Activated gamma-delta T cell treated with anti-CD3 and anti-CD28 coated beads, Interleukin-2, amount 50 U/mL, for 16 hours (primary cell): ENCODE measurements at places on chromosomes 2 and 18.

GRCh38 chr2:124915567-124915966 is 890.5 kb downstream of the CNTNAP5 start:
- no peak for DNase-seq

- no peak for DNase-seq
These were observed 36.8 kb downstream of the NFATC1 start for GRCh38 chr18:79432376-79433120.

- no peak for DNase-seq
These were observed 58.2 kb upstream of the PKDCC start for GRCh38 chr2:41989501-41990180.

- no peak for DNase-seq
These were observed 28.9 kb downstream of the RAB31 start for GRCh38 chr18:9737006-9737405.

GRCh38 chr2:65017335-65017734 is 28.1 kb downstream of the SLC1A4 start:
- DNase-seq = no peak

DNA sequence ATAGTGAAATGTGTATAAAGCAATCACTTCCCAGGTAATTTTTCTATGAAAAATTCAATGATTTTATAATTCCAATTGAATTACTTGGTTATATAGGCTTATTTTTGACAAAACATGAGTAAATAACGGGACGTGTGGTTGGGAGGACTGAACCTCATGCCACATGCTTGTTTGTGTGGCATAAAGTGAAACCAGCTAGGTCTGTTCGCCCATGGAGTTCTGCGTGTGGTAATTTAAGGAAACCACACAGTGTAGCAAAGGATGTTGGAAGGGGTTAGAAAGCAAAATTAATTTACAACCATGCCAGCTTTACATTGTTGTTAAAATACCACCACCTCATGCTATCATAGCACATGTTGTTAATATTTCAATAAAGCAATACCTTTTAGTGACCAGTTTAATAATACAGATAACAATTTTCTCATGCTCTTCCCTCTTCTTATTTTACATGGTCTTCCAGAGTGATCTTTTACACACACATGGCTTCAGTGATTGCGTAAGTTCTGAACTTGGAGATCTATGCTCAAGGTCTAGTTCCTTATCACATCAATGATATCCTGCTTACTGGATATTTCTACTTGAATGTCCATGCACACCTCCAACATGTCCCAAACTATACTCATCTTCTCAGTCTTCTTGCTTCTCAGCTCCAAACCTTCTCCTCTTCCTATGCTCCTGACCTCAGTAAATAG is 156.4 kb upstream of the ITGA4 start:
- DNase-seq = no peak

- DNase-seq = no peak
These were observed 56.2 kb downstream of the BIN1 start for GRCh38 chr2:127050803-127051115.

- no peak for DNase-seq
These were observed 2.4 kb downstream of the NEU4 start for GRCh38 chr2:241811201-241811951.

- DNase-seq = no peak
These were observed 112.2 kb downstream of the SRBD1 start for GRCh38 chr2:45498661-45499550.

DNA sequence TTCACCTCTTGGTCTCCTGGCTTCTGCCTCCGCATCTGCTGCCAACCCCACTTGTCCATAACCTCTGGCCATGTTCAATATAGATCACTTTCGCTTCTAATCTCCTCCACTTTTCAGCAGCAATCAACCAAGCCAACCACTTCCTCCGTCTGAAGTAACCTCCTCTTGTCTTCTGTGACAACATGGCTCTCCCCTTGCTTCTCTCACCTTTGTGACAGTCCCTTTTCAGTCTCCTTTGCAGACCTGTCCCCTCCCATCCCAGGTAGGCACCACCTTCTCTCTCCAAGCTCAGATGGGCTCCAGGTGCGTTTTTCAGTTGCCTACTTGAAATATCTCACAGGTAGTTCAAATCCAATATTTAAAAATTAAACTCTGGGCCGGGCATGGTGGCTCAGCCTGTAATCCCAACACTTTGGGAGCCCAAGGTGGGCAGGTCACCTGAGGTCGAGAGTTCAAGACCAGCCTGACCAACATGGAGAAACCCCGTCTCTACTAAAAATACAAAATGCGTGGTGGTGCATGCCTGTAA is 4.7 kb upstream of the PSD4 start:
- DNase-seq = no peak

DNA sequence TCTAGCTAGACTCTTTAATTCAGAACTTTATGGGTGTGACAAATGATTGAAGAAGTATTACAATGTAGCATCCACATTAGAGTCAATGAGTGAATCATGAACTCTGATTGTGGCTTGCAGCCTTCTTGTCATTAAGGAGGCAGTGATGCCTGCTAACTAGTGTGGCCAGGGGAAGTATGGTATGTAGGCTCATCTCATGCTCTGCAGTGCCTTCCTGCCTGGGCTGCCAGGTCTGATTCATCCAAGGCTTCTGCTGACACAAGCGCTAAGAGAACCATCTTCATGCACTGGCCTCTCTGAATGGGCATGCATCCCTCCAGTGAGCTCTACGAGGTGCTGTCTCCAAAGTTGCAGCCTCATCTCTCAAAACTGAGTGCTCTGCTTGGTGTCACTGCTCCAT is 144.3 kb downstream of the MTCL1 start:
- no peak for DNase-seq
